MG63 (cell line): ENCODE measurements at places on chromosomes 1 and 21. TPM values are rescaled to one million over a fixed set of nuclear protein-coding genes. Genes with fewer than 3 reads are reported as not detected.

Gene PGLYRP3
- not detected in 2 replicates for total RNA-seq

GRCh38 chr1:10961300-10961833 is 51.1 kb upstream of the TARDBP start:
- DNase-seq: no peak

Gene CD52
- not detected in 2 replicates for total RNA-seq

GRCh38 chr1:21289700-21290545 is at the start of gene ECE1:
ECE1 (minus strand) TSS chr1:21290463; CDS start chr1:21290414, 49 bp downstream.
- peak; percentile 28 for DNase-seq

GRCh38 chr1:102628109-102628613 is 480.2 kb downstream of the COL11A1 start:
- DNase-seq: no peak

DNA sequence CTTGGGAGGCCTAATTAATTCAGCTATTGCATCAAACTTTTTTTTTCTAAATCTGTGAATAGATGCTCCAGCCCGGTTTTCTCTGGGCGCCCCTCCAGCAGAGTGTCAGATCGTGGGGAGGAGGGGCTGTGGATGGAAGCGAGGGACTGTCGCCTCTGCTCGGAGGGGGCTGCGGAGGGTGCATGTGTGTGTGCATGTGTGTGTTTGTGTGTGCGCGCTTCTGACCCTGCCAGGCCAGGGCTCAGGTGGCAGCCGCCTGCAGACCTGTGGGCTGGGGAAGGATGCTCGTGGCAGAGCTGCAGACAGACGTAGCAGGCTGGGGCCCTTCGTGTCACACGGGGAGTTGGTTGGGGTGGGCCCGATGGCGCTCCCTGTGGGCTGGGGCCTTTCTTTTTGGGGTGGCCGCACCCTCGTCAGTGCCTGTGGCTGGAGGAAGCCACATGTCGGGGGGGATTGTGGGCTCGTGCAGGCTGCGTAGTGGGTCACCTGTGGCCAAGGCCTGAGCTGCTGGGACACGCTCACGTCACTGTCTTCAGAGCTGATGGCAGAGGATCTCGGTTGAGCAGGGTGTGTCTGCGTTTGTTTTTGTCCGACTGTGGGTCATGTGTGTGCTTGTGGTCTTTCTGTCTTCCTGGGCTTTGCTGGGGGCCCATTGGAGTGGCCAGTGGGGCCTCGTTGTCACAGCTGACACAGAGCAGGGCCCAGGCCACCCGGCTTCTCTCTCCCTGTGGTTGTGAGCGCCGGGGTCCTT is 2.8 kb downstream of the SKI start:
- no peak for DNase-seq

GRCh38 chr1:31373897-31374486 is 1.1 kb upstream of the FABP3 start:
- DNase-seq: no peak

Gene CLIC6
- not detected in 2 replicates for total RNA-seq

Gene BATF3
- total RNA-seq: 2.3 and 3.2 TPM in 2 replicates

- DNase-seq: peak; percentile 52
Observed at GRCh38 chr21:34037009-34037795, 36.2 kb upstream of the MRPS6 start.

DNA sequence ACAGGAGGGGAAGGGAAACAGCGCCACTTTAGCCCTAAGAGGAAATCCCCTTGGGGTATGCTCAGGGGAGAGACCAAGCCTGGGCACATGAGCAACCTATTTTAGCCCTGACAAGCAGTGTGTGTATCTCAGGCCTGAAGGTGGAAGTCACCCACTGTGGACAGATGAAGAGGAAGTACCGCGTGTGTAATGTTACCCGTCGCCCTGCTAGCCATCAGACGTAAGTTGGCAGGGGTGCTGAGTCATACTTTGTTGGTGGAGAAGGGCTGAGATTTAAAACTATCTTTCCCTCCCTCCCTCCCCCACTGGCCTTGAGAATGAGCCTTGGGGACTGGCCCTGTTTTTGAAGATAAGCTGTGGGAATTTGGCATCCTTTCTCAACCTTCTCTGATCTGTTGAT is 11.2 kb downstream of the AGO1 start:
- no peak for DNase-seq

Gene ARHGEF16
- total RNA-seq: 0.13 TPM in 1 of 2 replicates, not detected in the other

DNA sequence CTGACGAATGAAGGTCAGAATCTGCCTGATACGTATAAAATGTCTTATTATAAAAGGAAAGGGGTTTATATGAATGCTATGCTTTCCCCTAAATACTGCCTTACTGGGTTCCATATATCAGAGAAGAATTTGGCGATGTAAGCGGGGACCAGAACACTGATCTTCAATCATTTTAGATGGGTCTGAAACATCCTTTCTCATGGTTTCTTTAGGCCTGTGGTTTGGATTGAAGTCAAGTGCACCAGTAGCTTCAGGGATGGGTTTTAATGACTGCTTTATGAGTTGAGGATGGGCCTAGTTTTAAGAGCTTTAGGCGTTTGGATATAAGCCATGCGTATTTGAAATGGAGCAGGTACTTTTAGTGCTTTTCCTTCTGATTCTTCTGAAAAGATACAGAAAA is 6.9 kb downstream of the FMN2 start:
- DNase-seq: no peak

Gene CELA2B
- total RNA-seq: not detected in 2 replicates

- no peak for DNase-seq
Observed at GRCh38 chr1:12622506-12622905, 4.5 kb upstream of the DHRS3 start.

Gene GSTM1
- total RNA-seq: 67.7 and 86.1 TPM in 2 replicates

GRCh38 chr1:81144240-81144825 is 656.4 kb upstream of the ADGRL2 start:
- DNase-seq: no peak

DNA sequence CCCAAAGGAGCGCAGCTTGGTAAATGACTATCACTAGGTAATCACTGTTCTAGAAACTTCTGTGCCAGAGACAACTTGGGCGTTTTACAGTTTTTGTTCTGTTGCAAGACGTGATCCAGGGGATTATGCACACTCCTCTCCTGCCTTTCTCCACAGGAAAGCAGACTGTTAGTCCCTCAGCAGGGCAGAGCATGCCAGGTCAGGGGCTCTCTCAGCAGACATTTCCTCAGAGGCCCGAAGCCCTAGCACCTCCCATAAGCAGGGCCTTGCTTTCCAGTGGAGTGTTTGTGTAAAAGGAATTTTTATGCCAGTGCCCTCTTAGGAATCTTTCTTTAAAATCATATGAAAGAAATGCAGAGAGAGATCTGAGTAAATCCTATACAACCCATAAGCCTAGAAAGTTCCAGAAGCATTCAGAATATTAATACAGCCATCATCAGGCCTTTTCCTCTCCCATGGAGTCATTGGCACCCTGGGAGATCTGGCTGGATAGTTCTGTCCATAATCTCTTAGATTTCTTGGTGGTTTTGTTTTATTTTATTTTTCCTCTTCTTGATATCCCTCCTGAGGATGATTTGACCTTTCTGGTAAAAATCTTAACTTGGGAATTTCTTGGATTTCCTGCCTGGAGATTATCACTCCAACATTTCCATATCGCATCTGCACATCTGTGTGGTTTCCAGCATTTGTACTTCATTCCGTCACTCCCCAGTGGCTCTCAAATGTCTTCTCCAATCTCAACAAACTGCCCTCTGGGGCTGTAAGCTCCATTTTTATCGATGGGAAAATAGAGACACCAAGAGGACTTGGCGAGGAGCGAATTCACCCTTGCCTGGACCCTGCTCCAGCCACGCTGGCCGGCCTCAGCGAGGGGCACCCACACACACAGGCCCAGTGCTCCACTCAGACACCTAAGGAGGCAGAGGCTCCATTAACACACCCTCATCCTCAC is 116.1 kb downstream of the PSMG1 start:
- DNase-seq: no peak

DNA sequence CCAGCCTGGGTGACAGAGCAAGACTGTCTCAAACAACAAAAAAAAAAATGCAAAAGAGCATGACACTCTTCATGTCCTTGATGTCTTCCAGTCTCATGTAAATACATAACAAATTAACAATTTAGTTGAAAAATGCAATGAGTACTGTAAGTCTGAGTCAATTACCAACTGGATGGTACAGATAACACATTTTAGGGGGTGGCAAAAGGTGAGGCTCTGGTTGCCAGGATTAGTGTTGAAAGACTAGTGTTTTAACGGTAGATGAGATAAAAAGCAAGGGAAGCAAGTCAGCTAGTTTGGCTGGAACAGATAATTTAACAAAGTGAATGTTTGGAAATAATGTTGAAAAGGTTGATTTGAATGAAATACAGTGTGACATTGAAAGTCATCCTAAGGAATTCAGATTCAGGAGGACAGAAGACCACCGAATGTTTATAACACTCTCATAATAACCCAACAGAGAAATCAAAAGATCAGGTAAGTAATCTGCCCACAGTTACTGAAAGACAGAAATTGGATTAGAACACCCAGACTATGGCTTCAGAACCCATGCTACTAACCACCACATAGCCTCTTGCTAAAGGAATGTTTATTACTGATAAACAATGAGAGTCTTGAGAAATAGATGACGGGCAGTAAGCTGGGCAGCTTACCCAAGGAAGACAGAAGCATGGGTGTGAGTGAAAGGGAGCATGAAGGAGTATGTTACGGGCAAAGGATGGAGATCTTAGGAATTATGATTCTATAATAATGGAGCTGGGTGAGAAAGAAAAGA is 312.4 kb downstream of the HMCN1 start:
- no peak for DNase-seq

- DNase-seq: no peak
Observed at GRCh38 chr21:37670883-37671282, 245.4 kb downstream of the KCNJ6 start.

DNA sequence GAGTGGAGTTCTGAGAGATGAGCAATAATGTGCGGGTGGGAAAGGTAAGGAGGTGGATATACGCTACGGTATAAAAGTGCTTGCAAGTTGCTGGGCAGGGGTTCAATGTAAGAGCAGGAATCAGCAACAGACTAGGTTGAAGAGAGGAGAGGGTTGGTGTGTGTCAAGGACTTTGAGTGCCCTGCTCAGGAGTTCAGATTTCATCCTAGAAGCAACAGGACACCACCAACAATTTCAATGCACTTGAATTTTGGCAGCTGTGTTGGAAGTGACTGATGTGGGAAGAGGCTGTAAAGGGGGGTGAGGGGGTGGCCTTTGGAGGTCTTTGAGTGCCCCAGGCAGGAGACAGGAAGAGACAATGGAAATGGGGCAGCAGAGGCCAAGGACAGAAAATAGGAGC is 57.3 kb downstream of the RHOU start:
- DNase-seq: no peak

Gene SPRR2E
- total RNA-seq: not detected in 2 replicates

GRCh38 chr1:159881622-159882526 is 18.1 kb downstream of the CFAP45 start:
- DNase-seq: peak; percentile 98

Gene ZFP69B
- total RNA-seq: 0.66 and 7.2 TPM in 2 replicates

GRCh38 chr1:221612047-221612777 is 129.7 kb downstream of the DUSP10 start:
- peak; percentile 84 for DNase-seq

Gene SH2D5
- 1.7 and 2.4 TPM in 2 replicates for total RNA-seq

GRCh38 chr1:67635055-67635809 is 49.8 kb upstream of the GADD45A start:
- no peak for DNase-seq

Gene OR10R2
- not detected in 2 replicates for total RNA-seq

- peak; percentile 68 for DNase-seq
Observed at GRCh38 chr1:205610036-205610435, 21.8 kb downstream of the ELK4 start.

Gene CCDC27
- total RNA-seq: not detected in 2 replicates

DNA sequence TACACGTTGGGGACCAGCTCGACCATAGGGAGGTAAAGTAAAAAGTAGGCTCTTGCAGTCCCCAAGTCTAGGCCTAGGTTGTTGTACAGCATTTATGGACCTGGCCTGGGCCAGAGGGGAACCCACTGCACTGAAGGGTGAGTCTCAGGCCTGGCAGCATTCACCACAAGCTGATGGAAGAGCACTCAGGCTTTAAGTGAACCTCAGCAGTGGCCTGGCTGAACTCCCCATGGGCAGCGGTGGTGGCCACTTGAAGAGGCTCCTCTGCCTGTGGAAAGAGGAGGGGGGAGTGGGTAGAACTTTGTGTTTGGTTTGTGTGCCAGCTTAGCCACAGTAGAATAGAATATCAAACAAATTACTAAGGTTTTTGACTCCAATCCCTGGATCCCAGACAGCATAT is 176.2 kb upstream of the PRMT6 start:
- no peak for DNase-seq

Gene LCE3E
- not detected in 2 replicates for total RNA-seq

GRCh38 chr1:102032534-102032933 is 35.8 kb upstream of the OLFM3 start:
- no peak for DNase-seq

DNA sequence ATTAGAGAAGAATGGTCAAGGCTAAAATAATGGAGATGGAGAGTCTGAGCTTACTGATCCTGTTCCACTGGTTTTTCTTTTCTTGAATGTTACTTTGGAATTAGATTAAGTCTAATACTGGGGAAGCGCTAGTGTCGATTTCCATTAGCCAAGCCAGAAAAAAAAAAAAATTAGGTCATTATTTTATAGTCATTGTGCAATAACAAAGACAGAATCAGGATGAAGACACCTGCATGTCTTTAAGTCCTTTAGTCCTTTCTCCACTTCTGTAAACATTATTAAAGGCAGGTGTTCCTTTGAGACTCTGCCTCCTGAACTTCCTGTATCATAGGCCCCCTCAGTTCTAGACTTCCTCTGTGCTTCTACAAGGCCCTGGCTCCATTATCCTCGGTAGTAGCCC is 42.8 kb downstream of the MYSM1 start:
- DNase-seq: no peak

Gene UBR4
- 35.0 and 47.0 TPM in 2 replicates for total RNA-seq
